GM12891 (cell line): ENCODE measurements at places on chromosomes 1 and 21.

GRCh38 chr21:45852886-45853400, 128.6 kb upstream of the COL6A1 start:
- no peak for DNase-seq

DNA sequence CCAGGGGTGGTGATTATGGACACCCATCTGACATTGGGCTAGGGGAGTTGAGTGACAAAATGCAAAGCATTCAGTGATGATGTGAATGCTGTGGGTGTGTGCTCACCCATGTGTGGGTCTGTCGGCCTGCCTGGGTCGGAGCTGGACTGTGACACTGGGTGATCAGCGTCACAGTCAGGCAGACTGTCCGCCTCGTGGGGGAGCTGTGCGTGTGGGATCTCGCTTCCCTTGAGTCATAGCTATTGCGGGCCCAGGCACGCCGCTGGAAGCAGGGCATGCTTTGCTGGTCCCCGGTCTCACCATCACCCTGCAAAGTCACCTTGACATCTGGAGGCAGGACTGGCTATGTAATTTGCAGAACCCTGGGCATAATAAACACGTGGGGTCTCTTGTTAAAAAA, 156.9 kb upstream of the IGSF21 start:
- DNase-seq = no peak

GRCh38 chr1:248670003-248670402, 14.7 kb upstream of the OR2T27 start:
- no peak for DNase-seq

DNA sequence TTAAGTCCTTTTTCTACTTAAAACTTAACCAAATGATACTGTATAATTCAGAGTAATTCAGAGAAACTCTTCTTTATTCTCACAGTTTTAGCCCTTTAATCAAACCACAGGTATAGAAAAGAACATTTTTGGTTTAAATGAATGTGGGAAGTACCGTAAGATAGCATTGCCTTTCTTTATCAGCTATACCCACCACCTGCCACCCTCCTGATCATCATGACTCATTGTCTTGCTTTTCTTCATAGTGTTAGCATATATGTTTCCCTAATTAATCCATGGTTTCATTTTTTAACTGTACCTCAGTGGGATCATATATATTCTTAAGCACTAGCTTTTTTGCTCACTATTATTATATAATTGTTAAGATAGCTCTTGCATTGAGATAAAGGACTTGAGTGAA, 27.5 kb upstream of the ANGPTL1 start:
- no peak for DNase-seq

GRCh38 chr1:224502459-224503160, 68.0 kb upstream of the WDR26 start:
- no peak for DNase-seq

DNA sequence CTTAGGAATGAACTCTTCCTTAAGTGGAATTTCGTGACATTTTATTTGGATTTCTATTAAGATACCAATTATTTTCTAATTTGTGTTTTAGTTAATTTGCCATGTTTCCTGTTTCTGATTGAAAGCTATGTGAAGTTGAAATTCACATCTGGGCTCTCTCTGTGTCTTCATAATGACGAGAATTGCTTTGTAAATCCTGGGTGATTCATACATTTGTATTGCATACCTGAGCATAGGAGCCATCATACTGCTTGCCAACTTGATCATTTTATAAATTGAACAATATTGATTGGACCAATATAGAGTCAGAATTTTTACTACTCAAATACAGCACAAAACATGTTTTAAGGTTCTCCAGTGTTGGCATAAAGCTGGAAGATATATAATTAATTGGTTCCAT, 817.9 kb downstream of the BRINP3 start:
- no peak for DNase-seq

DNA sequence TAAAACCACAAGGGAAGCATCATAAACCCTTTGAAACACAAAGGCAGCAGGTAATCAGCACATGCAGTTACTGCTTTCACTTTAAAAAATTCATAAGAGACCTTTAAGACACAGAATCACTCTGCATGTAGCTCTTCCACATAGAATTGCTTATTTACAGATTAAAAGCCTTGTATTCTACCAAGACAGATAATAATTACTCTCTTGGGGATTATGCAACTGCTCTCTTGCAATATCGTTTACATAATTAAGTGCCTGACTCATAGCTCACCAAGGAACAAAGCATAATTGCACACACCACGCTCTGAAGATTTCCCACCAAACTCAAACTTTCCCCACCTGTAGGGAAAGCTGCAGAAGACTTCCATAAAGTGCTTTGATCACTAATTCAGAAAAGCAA, 87.9 kb downstream of the VAV3 start:
- no peak for DNase-seq

GRCh38 chr1:112715264-112716053, at the start of gene PPM1J:
Gene PPM1J, minus strand, starts transcription at chr1:112715332. Its CDS starts 31 bp downstream, at chr1:112715301.
- peak; percentile 94 for DNase-seq

GRCh38 chr1:53838654-53838974, 518 bp upstream of the NDC1 start:
- DNase-seq = no peak

DNA sequence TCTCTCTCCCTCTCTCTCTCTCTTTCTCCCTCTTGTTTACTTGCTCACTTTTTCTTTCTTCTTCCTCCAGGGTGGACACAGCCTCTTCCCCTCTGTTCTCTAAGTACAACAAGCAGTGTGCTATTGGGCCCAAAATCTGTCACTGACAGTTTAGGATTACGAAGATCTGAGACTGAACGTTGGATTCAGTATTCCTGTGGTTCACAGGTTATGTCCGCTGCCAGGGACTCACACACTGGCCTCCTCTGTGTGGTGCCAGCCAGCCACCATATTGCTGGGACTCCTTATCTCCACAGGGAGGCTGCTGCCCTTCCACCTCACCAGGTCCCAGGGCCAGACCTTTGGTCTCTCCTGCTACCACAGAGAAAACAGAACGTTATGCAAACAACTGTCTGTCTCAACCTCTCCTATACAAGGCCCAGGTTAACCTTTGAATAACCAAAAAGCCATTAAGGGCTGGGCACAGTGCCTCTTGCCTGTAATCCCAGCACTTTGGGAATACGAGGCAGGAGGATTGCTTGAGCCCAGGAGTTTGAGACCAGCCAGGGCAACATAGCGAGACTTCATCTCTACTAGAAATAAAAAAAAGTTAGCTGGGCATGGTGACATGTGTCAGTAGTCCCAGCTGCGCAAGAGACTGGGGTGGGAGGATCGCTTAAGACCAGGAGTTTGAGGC, 171.9 kb upstream of the RAB4A start:
- no peak for DNase-seq

GRCh38 chr1:1081311-1082238, 7.5 kb upstream of the RNF223 start:
- DNase-seq = peak; percentile 18

DNA sequence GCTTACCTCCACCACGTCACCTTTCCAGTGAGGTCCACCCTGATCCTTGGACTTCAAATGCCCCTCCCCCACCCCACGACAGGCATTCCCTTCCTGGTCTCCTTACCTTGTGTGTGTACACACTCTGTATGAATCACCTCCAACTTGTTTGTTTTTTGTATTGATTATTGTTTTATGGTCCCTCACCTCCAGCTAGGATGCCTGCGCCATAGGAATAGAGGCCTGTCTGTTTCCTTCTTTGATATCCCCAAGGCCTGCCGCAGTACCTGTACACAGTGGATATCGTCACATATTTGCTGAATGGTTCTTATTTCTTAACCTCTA, 219.6 kb upstream of the POU3F1 start:
- DNase-seq = no peak

DNA sequence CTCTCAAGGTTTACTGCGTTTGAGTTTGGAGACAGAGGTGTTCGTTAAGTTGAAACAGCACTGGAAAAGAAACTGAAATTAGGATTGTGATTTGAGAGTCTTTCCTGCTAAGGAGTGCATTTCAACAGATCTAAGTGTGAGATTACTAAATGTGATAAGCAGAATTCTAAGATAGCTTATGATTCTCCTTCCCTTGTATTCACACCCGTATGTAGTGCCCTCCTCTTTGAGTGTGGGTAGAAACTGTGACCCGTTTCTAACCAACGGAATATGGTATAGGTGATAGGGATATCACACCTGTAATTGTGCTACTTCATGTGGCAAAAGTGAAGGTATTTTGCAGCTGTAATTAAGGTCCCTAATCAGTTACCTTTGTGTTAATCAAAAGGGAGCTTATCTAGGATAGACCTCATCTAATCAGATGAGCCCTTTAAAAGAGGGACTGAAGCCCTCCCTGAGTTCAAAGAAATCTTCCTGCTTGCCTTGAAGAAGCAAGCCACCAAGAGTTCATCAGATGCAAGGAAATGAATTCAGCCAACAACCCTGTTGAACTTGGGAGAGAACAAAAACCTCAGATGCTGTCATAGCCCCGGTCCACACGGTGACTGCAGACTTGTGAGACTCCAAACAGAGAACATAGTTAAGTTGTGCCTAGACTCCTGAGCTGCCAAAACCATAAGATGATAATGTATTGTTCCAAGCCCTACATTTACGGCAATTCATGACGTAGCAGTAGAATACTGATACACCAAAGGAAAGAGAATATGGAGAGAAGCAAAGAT, 12.6 kb upstream of the IL12RB2 start:
- DNase-seq = no peak
